ENCODE measurements at places on chromosomes 11 and 22. TPM values are rescaled to one million over a fixed set of nuclear protein-coding genes. Genes with fewer than 3 reads are reported as not detected.

Gene TRIM49
- not detected for total RNA-seq

Gene OR8K5
- not detected for total RNA-seq

Gene TTLL1
- total RNA-seq: 15.3 TPM

Gene RIMBP3B
- total RNA-seq: not detected
